ENCODE measurements at places on chromosomes 3 and 15.

DNA sequence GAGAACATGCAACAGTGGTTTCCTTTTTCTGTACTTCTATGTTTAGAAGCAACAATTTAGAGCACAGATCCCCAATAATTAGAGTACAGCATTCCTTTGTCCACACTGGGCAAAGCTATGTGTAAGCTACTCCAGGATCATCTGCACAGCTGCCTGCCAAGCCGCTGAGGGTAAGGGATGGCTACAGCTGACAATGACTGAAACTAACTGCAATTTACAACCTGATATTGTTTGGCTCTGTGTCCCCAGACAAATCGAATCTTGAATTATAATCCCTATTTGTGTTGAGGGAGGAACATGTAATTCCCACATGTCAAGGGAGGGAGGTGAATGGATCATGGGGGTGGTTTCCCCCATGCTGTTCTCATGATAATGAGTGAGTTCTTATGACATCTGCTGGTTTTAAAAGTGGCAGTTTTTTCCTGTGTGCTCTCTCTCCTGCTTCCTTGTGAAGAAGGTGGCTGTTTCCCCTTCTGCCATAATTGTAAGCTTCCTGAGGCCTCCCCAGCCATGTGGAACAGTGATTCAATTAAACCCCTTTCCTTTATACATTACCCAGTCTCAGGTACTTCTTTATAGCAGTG, 54.8 kb upstream of the TNFSF10 start:
- no peak for DNase-seq

- DNase-seq: no peak
Measured at GRCh38 chr15:69939513-69940440, 157.9 kb downstream of the TLE3 start.

- DNase-seq: peak; percentile 21
Measured at GRCh38 chr3:125594125-125594524, 1.2 kb downstream of the OSBPL11 start.

GRCh38 chr15:33182926-33183325, 11.6 kb downstream of the FMN1 start:
- no peak for DNase-seq

GRCh38 chr3:118810499-118811035, 224.1 kb downstream of the IGSF11 start:
- no peak for DNase-seq

- DNase-seq: no peak
Measured at GRCh38 chr3:178669022-178669601, 132.9 kb downstream of the KCNMB2 start.

- peak; percentile 67 for DNase-seq
Measured at GRCh38 chr15:74901612-74902063, 5.0 kb downstream of the FAM219B start.

- DNase-seq: peak; percentile 82
Measured at GRCh38 chr15:38050529-38051448, 116.3 kb downstream of the TMCO5A start.

GRCh38 chr15:88238618-88239430, 17.7 kb downstream of the NTRK3 start:
- DNase-seq: peak; percentile 94

- DNase-seq: no peak
Measured at GRCh38 chr3:177013681-177014280, 183.5 kb downstream of the TBL1XR1 start.

DNA sequence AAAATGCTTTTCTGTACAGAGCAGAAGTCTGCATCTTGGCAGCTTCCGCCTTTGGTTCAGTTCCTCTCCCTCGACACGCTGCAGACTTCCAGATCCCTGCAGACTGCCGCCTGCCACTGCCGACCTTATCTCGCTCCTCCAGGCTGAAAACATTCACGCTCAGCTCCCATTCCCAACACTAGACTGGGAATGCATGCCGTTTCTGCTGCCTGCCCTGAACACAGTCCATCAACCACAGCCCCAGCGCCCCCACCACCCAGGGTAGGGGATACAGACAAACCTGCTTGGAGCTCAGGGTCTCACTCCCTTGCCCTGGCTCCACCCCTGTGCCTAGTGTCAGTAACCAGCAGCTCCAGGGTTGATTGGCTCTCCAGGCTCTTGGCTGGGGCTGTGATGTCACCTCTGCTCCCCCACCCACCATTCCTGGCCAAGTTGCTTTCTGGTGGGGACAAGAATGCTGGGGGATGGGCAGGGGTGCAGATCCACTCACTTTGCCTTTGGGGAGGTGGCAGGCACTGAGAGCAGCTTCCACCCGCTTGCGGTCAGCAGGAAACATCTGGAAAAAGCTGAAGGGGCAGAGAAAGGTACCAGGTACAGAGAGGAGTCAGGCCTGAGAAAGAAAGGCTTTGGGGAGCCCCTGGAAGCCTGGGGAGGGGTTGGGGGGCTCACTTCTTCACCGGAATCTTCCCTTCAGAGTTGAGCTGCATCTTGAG, 6.1 kb downstream of the PLCB2 start:
- no peak for DNase-seq

All from fibroblast of pulmonary artery (primary cell).